ENCODE measurements at places on chromosomes 1 and 21. TPM values are rescaled to one million over a fixed set of nuclear protein-coding genes. Genes with fewer than 3 reads are reported as not detected.

AMY1C gene
- not detected for total RNA-seq

RUNX3 gene
- total RNA-seq = not detected

ABCA4 gene
- total RNA-seq = 345 TPM

SLAMF8 gene
- total RNA-seq = under 0.01 TPM

EPHA2 gene
- 65.6 TPM for total RNA-seq

LAMC1 gene
- total RNA-seq = 312 TPM

MASP2 gene
- total RNA-seq = not detected

CELSR2 gene
- total RNA-seq = 0.43 TPM

JAK1 gene
- total RNA-seq = 220 TPM

KRTAP19-1 gene
- not detected for total RNA-seq

GNG4 gene
- total RNA-seq = 0.43 TPM

KCNH1 gene
- total RNA-seq = not detected

C8B gene
- not detected for total RNA-seq

ANGPTL3 gene
- total RNA-seq = not detected

DNAJC28 gene
- total RNA-seq = 1.8 TPM

HRNR gene
- not detected for total RNA-seq

SGIP1 gene
- total RNA-seq = 25.2 TPM

ZNHIT6 gene
- total RNA-seq = 12.6 TPM

GPR37L1 gene
- total RNA-seq = not detected

LCE1E gene
- total RNA-seq = not detected

LAD1 gene
- 0.22 TPM for total RNA-seq

LCE3E gene
- not detected for total RNA-seq

F5 gene
- total RNA-seq = not detected

CELA2B gene
- not detected for total RNA-seq

MYOG gene
- total RNA-seq = not detected

AK5 gene
- total RNA-seq = 27.3 TPM

ACTL8 gene
- not detected for total RNA-seq

DHRS3 gene
- total RNA-seq = 44.2 TPM

NIBAN1 gene
- total RNA-seq = 1.1 TPM

PTCH2 gene
- not detected for total RNA-seq

HS2ST1 gene
- total RNA-seq = 23.0 TPM

SHE gene
- 118 TPM for total RNA-seq

LCE2A gene
- total RNA-seq = not detected

MTARC2 gene
- total RNA-seq = 11.3 TPM

BACH1 gene
- total RNA-seq = 56.3 TPM

TSPEAR gene
- total RNA-seq = 0.26 TPM

S100A7 gene
- total RNA-seq = not detected

SMIM1 gene
- 0.17 TPM for total RNA-seq

TFAP2E gene
- total RNA-seq = 0.26 TPM

LMOD1 gene
- not detected for total RNA-seq

GJA9 gene
- not detected for total RNA-seq

WNT3A gene
- total RNA-seq = not detected

OR2T2 gene
- not detected for total RNA-seq

ADARB1 gene
- 21.2 TPM for total RNA-seq

NPHS2 gene
- total RNA-seq = not detected

GJC2 gene
- total RNA-seq = 6.5 TPM

All from dermis lymphatic vessel endothelial cell (primary cell).